ENCODE measurements at places on chromosomes 3 and 15.

- no peak for DNase-seq
Observed at GRCh38 chr3:151789853-151790463, 24.0 kb upstream of the AADAC start.

DNA sequence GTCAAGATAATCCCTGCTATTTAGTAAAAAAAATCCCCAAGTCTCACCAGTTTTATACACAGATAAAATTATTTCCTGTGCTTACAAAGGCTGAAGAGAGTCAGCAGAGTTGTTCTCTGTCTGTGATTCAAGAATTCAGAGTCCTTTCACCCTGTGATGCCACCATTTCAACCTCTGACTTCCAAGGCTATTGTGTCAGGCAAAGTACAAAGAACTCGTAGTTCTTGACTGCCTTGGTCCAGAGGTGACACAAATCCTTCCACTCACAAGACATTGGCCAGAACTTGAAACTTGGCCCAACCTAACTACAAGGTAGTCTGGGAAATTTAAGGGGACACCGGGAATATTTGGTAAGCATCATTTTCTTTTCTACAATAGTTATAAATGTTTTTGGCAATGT, 34.9 kb upstream of the CMC1 start:
- DNase-seq: no peak

DNA sequence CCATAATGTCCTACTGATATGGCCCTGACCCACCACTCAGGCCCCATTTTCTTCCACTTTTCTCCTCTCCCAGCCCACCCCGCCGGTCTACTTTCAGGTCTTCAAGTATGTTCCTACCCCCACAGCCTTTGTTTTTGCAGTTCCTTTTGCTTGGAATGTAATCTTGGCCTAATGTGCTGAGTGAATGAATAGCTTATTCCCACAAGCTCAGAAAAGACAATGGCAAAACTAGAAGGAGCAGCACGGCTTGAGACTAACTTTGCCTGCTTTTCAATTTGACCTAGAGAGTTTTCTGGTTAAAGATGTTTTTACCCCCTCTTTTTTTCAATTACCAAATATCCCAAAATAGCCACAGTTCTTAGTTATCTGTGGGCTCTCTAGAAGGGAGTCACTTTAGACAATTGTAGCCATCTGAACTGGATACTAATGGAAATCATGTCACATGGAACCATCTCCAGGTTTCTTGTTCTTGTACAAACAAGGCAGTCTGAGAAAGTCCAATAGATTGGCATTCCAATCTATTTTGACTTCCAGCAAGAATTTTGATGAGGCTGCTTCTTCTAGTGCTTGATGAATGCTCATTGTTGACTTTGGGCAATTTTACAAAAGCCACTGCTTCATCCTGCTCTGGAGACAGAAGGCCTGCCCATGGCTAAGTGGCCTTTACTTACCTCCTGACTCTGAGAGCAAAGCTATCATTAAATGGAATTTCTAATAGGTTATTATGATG, 16.3 kb upstream of the LMCD1 start:
- no peak for DNase-seq

DNA sequence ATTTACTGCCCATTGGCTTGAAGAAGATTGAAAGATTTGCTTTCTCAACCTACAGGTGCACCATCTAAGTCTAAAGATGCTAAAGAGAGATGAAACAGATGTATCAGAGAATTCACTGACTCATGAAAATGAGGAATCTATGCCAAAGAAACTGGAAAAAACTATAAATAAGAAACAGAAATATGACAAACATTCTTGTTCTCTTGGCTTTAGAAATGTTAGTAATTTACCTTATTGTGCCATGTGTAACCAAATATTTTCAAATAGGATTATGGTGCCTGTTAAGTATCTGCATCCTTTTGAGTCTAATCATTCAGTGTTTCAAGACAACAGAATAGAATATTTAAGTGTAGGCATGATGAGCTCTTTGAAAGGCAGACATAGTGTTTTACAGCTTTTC, 271.5 kb downstream of the MEX3B start:
- DNase-seq: no peak

DNA sequence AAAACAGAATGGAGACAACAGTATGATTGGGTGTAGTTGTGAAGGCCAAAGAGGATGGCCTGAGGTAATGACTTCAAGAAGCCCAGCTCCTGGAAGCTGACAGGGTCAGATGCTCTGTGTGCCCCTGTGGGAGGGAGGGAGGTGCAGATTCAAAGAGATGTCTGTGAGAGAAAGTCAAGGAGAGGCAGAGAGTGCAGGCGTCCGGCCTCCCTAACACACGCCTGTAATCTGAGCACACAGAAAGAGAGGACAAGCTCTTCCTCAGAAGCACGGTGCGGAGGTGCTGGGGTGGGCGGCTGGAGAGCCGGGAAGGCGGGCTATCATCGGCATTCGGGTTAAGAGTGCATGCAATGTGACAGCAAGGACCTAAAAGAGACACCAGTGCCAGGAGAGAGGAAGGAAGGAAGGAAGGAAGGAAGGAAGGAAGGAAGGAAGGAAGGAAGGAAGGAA, 238.2 kb upstream of the HES1 start:
- DNase-seq: no peak

DNA sequence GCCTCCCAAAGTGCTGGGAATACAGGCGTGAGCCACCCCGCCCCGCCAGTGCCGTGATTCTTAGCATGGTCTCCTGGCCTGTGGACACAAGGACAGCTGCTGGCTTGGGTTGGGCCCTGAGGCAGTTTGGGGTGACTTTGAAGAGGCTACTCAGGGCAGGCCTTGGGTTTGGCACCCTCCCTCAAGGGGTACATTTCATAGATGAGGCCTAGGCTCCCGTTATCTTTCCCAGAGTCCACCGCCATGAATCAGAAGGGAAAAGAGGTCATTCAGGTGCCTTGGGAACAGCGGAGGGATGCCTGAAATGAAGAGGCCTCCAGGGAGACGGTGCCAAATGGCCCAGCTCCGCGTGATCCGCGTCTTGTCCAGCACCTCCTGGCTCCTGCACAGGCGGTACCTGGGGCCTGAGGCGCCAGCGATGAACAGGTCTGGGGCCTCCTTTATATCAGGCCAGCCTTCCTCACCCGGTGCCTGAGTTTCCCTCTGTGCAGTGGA, 9.3 kb downstream of the GNAI2 start:
- DNase-seq: no peak

- DNase-seq: no peak
Observed at GRCh38 chr15:76064375-76064774, 4.6 kb downstream of the TMEM266 start.

DNA sequence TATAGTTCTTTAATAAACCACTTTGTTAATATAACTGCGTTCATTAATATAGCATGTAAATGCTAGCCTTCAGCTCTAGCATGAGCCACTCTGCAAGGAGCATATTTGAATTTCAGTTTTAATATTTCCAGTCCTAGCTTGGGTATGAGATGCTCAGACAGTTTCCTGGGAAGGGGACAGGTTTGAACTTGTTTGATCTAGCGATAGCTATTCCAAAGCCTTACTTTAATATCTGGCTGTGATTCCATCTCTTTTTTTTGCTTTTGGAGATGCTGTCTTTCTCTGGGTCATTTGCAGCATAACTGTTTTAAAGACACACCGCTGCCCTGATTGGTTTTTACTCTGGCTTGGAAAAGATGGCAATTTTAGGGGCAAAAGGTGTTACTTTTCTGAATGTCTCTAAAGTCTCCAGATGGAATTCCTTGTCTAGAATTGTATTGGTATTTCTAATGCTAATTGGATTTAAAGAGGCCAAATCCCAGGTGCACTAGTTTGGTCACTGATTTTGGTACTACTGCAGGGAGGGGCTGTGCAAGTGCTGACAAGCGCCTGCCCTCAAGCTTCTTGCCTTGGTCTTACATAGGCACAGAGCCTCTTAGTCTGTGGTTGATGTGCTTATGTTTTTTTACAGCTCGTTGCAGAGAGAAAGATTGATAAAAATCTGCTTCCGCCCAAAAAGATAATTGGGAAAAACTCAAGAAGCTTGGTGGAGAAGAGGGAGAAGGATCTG, 2.8 kb downstream of the NISCH start:
- DNase-seq: no peak

GRCh38 chr3:101195951-101196713, 124.2 kb downstream of the IMPG2 start:
- DNase-seq: no peak

GRCh38 chr15:70048578-70049514, 48.9 kb downstream of the TLE3 start:
- no peak for DNase-seq

DNA sequence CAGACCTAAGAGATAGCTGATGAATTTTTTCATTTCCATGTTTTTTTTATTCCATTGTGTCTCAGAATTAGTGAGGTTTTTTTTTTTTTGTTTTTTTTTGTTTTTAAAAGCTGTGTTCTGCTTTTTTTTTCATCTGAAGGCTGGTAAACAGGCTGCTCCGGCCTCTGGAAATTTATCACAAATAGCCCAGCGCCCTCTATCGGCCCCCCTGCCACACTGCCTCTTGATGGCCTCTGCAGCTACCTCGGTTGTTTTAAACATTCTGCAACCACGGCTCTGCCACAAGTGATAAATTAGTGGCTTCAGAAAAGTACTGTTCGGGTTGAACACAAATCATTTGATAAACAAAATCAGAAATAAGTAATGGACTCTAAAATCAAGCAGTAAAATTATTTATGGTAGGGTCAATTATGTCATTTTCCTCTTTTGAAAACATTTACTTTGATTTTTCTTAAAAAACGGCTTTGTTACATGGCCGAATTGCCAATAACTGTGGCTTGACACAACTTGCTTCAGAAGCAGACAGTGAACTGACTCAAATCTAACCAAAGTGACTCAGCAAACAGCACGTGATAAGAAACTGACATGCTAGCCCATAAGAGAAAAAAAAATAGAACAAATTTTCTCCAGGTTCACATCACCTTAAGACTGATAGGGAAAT, 87.8 kb downstream of the RSL24D1 start:
- peak; percentile 50 for DNase-seq

DNA sequence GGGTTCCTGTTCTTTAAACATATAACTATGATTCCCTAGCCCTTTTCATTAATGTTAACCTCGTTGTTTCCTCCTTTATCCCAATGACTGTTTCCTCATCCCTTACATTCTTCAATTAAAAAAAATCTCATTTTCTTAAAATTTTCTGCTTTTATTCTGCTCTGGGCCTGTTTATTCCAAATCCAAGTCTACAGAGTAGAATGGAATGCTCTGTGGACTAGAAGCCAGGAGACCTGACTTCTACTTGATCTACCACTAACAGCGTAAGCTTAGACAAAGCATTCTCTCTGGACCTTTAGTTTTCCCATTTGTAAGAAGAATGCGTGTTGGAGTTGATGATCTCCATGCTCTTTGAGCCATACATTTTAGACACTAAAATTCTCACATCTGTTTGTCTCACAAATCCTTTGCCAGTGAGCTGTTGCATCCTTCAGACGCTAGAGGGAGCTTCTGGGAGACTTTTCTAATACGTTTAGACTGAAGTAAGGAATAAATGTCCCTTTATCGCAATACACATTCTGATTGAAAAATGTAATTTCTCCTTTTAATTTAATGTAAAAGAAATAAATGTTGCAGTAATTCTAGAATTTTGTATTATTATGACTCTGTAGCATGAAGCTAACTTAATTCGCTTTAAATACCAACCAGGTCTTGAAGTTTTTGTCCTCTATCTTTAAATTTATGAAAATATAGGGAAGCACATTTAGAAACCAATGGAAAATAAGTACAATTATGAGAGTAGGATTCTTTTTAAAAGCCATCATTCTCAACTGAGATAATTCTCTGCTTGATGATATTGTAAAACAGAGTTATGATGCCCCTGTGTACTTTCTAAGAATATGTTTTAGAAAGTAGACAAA, 21.7 kb upstream of the GMNC start:
- peak; percentile 12 for DNase-seq

DNA sequence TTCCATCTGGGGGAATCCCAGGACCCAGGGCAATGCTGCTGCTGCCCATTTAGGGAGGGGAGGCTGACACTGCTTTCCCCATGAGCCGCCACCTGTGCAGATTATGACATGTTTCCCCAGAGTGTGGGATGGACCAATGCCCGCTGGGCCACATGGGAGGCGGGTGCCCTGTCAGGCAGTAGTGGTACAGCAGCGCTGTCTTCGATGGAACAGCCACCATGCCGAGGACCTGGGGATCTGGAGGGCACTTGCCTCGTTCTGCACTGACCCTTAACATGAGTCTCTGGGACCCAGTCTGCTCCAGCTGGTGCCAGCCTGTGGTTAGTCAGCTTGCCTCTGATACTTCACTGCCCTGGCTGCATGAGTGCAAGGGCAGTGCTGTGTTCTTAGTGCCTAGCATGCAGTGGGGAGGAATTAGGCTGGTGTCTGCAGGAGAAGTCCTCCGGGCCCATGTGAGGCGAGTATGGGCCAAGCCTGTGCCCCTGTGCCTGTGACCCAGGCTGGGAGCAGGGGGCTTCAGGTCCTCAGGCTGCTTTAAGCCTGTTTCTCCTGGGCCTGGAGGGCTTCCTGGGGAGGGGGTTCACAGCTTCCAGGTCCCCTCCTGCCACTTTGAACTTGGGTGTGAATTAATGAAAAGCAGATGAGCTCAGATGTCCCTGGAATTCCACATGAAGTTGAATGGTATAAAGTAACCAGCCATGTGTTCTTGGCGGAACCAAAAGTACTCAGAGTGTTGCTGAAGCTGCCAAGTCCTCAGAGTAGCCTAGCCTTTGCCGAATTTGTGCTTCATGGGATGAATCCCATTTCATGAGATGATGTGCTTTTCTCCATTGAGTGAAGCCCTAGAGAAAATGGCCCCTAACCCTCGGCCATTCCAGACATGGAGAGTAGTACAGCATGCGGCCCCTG, 22.9 kb downstream of the KLF13 start:
- DNase-seq: no peak

- no peak for DNase-seq
Observed at GRCh38 chr3:188840290-188840689, 331.5 kb upstream of the TPRG1 start.

GRCh38 chr3:147393261-147393942, 12.9 kb downstream of the ZIC4 start:
- DNase-seq: no peak

- DNase-seq: no peak
Observed at GRCh38 chr3:35965908-35966307, 326.6 kb downstream of the ARPP21 start.

DNA sequence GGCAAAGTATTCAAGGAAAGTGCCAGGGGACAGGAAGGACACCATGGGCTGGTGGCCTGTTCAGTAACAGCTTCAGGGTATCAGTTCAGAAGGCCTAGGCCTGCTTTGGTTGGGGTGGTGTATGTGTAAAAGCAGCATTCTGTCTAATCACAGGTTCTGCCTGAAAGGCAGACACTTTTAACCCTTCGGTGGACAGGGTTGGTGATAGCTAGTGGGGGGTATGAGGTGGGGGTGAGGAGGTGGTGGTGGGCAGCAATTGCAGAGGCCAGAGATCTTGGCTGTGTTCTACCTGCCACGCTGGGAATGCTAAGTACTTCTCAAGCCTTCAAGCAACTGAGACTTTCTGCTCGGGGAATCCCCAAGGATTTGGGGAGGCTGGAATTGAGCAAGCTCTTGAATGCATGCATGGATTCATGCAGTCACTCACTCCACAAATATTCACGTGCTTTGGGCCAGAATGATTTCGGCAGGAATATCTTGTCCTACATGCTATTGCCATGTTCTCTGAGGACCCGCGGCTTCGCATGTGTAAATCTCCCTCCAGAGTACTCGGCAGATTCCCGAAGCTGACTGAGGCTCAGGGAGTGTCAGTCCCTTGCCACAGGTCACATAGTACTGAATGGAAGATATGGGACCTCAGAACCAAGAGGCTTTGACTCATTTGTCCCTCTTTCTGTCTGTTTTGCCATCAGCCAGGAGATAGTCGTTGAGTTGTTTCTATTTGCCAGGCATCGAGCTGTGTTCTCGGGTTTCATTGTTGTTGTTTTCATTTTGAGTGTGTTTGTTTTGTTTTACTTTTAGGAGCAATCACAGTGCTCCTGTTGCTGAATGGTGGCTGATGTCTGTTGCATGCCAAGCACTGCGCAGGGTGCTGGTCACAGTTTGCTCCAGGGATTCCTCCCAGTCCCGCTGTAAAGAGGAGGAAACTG, 65.5 kb downstream of the SMAD3 start:
- no peak for DNase-seq

All from germinal center (tissue), 1 donor.